Eye (tissue), 1 donor: ENCODE measurements at places on chromosomes 12 and 14.

GRCh38 chr12:97466000-97466399 is 3.4 kb downstream of the RMST start:
- peak; percentile 65 for DNase-seq

DNA sequence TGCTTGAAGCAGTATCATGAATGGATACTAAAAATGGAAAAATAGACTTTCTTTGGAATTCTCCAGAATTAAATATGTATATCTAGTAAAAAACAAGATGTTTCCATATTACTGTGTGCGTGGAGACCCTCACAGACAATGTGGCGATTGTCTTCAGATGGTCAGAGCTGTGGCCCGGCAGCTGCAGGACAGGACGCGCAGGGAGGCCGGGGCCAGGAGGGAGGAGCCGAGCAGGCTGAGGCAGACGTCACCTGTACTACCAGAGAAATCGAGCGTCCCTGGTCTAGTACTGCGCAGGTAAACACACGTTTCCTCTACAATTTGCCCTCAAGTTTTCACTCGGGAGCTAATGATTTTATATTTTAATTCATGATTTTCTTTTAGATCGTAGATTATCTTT is 22.8 kb downstream of the DDX51 start:
- DNase-seq: no peak

- DNase-seq: no peak
Measured at GRCh38 chr14:47660158-47660557, 15.2 kb downstream of the MDGA2 start.

DNA sequence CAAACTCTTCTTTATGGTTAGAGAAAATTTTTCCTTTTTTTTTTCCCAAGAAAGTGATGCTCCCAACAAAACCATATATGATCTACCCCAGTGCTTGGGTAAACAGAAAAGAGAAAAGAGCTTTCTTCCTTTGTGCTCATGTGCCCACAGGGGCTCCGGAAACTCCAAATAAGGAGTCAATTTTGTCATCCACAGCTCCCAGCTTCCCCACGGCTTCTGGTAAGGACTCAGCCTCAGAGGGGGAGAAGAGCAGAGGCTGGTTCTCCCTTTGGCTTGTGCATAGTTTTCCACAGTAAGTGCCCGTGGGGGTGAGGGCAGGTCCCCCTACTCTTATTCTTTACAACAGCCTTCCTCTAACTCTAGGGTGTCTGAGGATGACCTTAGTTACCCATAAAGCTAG is 13.3 kb upstream of the RGS6 start:
- peak; percentile 20 for DNase-seq

DNA sequence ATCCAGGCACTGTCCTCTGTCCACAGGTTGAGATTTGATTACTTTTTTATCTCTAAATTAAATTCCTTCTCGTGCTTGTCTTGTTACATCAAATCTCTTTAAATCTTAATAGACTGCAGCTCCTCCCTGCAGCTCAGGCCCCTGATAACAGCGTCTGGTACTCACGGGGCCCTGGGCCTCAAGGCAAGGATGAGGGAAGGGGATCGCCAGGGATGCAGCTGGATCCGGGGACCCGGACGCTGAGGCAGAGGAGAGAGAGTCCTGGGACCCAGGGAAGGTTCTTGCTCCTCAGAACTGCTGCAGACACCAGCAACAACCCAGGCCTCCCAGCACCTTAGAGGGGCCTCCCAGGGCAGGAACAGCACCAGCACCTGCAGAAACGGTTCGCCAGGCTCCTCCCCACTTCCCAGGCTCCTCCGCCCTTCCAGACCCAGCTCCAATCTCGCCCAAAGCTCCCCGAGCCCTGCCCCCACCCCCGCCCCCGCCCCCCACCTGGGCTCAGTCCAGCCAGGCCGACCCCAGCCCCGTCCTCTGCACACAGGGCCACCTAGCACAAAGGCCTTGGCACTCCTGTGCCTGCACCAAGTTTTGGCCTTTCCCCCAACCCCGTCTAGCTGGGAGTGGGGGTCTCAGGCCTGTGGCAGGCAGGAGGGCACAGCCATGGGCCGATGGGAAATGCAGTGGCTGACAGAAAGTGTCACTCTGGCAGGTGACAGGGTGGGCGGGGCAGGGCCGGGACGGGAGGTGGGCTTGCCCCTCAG is 60.3 kb upstream of the GALNT9 start:
- DNase-seq: no peak

DNA sequence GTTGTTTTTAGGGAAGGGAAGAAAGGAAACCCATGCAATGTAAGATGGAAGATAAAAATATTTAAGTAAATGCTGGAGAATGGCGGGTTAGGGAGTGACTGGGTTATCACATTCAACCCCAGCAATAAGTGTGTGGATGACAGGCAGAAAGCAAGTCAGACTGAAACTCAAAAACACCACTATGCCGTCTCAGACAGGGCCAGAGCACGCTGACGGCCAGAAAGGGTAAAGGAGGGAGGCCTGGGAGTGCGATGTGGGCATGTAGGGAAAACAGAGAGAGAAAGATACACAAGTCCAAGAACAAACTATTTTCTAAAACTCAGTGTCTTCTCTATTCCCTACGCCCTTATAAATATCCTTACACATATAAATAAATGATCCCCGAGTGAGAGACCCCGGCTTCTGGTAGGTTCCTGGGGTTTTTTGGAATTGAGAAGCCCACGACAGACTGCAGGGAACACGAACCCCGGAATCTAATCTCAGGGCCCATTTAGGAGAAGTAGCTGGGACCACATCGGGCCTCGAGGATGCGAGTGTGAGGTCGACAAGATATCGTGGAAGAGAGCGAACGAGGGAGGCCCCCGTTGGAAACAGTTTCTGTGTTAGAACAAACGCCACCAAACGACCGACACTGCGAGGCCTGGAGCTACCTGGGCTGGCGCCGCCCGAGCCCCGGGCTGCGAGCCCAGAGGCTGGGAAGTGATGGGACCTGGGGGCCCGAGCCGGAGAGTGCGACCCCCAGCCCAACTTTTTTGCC is 735 bp upstream of the OTX2 start:
- DNase-seq: peak; percentile 70

DNA sequence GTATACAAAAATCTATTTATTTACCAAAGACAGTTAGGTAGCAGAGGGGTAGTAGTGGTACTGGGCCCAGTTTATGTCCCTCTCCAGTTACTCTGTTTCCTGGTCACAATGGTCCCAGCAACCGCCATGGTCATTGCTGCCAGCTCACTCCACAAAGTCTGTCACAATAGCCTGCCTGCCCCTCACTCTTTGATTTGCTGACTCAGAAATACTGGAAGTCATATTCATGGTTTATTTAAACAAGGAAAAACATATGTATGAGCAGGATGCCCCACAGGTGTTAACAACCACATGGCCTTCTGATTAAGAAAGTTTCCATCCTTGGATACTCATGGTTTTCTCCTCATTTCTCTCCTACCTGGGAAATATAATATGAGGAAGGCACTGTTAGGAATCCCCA is 49.2 kb downstream of the TSHR start:
- peak; percentile 15 for DNase-seq

DNA sequence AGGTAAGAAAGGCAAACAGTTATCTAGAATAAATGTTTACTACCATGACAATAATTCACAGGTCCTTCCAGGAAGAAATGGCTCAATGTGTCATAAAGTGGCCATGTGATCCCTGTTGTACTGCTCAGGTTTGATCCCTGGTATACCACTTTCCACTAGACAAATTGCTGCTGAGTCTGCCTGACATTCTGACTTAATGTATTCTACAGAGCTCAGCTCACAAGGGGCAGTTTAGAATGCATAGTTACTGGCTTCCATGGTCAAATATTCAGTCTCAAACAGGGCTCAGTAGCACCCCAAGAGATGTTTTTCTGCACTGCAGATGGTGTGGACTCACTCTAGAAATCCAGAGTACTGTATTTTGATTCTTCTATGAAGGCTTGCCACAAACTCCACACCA is 21.8 kb downstream of the TSHR start:
- DNase-seq: no peak

DNA sequence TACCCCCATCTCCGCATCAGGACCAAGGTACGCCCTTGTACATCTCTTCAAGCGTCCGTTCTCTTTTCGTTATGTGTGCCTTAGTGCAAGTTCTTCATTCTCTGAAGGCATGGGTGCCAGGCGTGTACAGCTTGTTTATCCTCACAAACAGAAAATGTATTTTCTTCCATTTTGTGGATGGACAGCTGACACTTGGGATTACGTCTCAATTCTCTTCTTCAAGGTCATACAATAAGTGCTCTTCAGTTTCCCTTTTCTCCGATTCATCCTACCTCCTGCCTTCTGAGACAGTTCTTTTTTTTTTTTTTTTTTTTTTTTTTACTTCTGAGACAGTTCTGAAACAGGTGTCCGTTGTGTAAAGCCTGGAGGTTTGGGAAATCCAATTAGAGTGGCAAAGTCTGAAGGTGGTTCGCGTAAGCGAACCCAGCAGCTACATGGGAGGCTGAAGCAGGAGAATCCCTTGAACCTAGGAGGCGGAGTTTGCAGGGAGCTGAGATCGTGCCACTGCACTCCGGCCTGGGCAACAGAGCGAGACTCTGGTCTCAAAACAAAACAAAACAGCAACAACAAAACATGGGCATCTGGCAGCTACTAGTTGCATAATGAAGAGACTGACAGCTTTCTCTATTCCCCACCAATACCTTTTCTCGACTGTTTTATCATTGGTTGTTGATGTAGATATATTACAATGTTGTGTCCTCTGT is 734 bp downstream of the COX6A1 start:
- no peak for DNase-seq

DNA sequence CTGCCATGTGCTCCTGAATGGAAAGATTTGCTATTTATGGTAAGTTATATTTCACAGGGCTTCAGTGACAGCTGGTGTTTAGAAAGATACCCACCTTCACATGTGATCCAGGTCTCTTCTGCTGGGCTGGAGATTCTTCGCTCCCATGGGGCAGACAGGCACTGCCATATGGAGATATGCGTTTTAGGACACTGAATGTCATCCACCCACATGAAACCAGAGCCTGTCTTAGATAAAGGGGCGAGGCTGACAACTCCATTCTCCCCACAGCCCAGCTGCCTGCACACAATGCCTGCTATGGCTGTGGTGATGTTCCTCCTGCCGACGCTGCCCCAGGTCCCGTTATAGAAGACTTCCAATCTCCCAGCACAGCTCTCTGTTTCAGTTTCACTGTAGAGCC is 69.4 kb downstream of the ACSM4 start:
- peak; percentile 57 for DNase-seq

- no peak for DNase-seq
Measured at GRCh38 chr14:101080922-101081593, 177.5 kb upstream of the RTL1 start.

- DNase-seq: no peak
Measured at GRCh38 chr12:121652767-121653497, 16.5 kb downstream of the MORN3 start.

DNA sequence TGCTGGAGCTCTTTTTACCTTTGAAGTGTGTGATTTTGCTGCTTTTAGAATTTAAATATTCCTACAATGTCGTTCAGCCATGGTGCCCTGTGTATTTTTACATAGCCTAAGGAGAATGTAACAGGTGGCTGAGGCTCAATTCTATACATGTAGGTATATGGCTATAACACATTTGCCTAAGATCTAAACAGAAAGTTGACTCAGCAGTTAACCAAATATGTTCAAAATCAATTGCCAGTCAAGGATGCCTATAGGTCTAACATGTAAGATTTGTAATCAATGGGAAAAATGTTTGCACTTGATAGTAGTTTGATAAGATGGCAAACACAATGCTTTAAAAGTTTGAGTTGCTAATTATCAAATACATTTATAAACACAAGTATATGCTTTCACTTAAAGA is 8.2 kb downstream of the PAWR start:
- DNase-seq: no peak

- no peak for DNase-seq
Measured at GRCh38 chr12:110640275-110641025, 26.5 kb downstream of the TCTN1 start.

DNA sequence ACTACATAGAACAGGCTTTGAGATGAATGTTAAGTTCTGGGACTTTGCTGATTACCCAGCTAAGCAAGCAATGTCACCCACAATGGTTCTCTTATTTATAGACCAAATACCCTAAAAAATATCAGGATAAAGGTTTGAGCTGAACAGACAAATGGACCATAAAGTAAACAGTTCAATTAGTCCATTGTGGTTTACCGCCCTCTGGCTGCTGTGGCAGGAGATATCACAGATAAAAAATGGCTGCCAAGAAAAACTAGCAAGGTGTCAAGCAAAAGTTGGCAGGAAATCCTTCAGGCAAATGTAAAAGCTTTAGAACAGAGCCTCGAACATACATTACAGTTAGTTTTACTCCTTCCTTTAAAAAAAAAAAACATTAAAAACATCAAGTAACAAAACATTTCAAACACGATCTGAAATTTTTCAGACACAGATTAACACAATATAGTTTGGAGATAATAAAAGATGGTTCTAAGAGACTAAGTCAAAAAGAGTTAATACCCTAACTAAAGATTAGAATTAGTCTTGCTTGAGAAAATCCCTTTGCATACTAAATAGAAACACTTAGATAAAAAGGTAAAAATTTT is 41.3 kb downstream of the MED13L start:
- DNase-seq: peak; percentile 62

GRCh38 chr14:76311079-76311758 is 64.7 kb upstream of the ESRRB start:
- no peak for DNase-seq

GRCh38 chr12:94152292-94153078 is 4.1 kb downstream of the PLXNC1 start:
- DNase-seq: peak; percentile 75

- DNase-seq: peak; percentile 96
Measured at GRCh38 chr12:4855121-4855924, 54.4 kb upstream of the KCNA1 start.

DNA sequence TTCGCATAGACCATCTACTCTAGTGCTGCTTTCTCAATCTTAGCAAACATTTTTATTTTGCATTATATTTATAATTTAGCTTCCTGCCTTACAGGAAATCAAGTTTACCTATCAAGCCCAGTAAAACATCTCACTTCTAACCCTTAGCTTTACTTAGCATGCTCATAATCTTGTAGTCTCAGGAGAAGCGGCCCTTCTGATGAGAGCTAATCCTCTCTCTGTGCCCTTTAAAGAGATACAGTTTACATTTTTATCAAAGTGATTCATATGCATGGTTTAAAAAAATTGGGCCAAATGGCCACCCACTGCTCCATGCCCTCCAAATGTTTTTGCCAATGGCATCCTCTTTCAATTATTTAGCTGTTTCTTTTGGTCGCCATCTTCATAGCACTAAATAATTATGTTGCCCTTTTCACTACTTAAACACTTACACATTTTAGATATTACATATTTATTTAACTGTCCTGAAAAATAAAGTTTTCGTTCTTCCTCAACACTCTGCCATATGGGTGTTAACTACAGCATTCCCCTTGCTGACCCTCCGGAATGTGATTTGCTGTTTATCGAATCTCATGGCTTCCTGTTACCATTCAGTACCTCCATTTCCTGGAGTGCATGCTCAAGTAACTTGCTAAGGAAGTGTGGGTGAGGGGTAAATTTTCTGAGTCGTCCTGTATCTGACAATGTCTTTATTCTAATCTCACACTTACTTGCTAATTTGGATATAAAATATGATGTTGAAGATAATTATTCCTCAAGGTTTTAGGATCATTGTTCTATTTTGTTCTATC is 29.3 kb downstream of the YLPM1 start:
- no peak for DNase-seq

GRCh38 chr12:29211696-29212095 is 62.6 kb downstream of the FAR2 start:
- no peak for DNase-seq
